Stimulated activated memory B cell treated with anti-CD40 and anti-IgM and Interleukin-4, amounts not matched to agents 10 μg/mL and 1 μg/mL and 100 μg/mL, for 72 hours (primary cell): ENCODE measurements at places on chromosomes 4 and X.

DNA sequence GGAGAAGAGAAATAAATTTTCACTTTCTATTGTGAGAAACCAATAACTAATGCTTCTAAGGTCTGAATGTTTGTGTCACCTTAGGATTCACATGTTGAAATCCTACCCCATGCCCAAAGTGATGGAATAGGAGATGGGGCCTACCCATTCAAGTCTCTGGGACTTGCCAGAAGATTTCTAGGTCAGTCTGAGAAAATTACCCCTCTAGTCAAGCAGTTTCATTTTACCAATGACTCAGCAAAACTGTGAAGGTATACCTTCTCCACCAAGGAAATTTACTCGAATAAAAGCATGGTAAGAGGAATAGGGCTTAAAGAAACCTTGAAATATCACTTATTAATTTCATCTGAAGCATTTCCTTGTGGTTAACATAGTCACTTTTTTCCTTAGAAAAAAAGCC is 23.5 kb upstream of the PAPSS1 start:
- no peak for ATAC-seq

GRCh38 chrX:7146703-7147412 is 654 bp upstream of the STS start:
- no peak for ATAC-seq

DNA sequence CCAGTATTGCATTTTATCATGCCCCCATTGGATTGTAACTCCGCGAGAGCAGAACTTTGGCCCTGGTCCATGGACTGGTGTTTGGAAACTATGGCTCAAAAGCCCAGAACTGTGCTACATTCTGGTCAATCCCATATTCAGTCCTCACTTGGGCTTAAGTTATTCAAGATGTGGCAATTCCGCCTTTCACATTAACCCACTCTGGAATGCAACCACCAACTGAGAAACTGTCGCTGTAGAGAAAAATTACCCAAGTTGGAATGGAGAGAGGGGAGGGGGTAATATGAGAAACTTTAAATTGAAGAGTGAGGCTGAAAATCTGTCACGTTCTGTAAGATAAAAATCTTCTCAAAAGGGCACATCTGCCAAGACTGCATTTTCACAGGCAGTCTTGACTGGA is 189.6 kb upstream of the NHS start:
- ATAC-seq, result no peak

- no peak for ATAC-seq
Observed at GRCh38 chrX:135509885-135510284, 10.6 kb upstream of the INTS6L start.

- no peak for ATAC-seq
Observed at GRCh38 chr4:153483432-153484418, 17.6 kb downstream of the TMEM131L start.
